ENCODE measurements at places on chromosomes 7 and 10. TPM values are rescaled to one million over a fixed set of nuclear protein-coding genes. Genes with fewer than 3 reads are reported as not detected.

- no peak for DNase-seq
These were observed 72.1 kb downstream of the ADCY1 start for GRCh38 chr7:45646207-45646821.

GRCh38 chr10:54434782-54435181, 366.2 kb downstream of the PCDH15 start:
- no peak for DNase-seq

- DNase-seq: no peak
These were observed 299.8 kb upstream of the POM121L12 start for GRCh38 chr7:52735656-52736055.

- DNase-seq: no peak
These were observed 23.7 kb downstream of the HKDC1 start for GRCh38 chr10:69243817-69244216.

GRCh38 chr7:15490291-15490690, 71.5 kb downstream of the AGMO start:
- no peak for DNase-seq

DNA sequence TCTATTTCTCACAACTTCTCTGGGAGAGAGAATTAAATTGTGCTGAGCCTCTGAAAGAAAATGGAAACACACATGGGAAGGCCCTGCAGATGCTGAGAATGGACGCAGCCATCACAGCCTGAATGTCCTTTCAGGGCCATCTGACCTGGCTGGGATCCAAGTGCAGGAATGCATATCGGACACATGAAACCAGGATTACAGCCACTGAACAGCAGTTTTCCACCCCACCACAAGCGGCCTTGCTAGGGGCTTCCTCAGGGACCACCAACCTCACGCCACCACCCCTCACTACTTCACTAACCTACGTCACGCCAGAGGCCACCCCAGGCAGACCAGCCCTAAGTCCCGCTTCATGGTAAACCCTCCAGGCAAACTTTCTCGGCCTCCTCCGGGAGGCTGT, 103.3 kb downstream of the DIP2C start:
- no peak for DNase-seq

DNA sequence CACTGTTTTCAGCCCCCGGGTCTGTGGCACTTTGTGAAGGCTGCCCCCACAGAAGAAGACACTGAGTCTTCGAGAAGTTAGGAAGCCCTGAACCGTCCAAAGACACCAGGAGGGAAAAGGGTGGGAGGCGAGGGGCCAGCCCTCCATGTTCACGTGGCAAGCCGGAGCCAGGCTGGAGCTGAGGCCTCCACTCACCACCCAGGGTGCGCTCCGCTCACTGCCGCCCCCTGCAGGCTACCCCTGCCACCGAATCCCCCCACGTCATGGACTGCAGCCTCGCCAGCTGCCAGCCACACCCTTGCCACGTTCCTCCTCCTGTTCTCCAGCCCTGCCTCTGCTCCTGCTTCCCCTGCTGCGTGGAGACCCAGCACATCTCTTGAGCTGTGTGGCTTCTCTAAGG, 59.0 kb upstream of the EN2 start:
- DNase-seq: no peak

The GIMAP8 gene
- 1.9 TPM for polyA plus RNA-seq

The CAV1 gene
- 7.7 TPM for polyA plus RNA-seq

The UPK3BL2 gene
- 1.7 TPM for polyA plus RNA-seq

The CYP3A7 gene
- polyA plus RNA-seq: not detected

The TMEM236 gene
- polyA plus RNA-seq: 0.05 TPM

Data from brain (organoid and tissue), 16 donors.